EH (cell line): ENCODE measurements at places on chromosomes 5 and 9.

DNA sequence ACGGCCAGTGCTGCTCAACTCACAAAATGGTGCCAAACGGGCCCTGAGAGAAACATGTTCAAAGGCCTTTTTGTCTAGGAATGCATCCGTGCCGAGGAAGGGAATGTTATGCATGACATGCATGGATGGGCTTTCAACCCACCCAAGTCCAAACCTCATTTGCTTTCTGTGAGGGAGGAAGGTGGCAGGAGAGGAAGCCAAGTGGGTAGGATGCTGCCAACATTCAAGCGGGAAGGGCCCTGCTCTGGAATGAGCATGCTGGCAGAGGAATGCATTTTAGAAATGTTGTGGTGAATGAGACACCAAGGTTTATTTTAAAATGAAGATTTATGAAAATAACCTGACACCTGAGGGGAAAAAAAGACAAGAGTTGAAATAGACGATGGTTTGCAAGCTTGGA, 479.1 kb downstream of the CCDC171 start:
- DNase-seq, result peak; percentile 40

DNA sequence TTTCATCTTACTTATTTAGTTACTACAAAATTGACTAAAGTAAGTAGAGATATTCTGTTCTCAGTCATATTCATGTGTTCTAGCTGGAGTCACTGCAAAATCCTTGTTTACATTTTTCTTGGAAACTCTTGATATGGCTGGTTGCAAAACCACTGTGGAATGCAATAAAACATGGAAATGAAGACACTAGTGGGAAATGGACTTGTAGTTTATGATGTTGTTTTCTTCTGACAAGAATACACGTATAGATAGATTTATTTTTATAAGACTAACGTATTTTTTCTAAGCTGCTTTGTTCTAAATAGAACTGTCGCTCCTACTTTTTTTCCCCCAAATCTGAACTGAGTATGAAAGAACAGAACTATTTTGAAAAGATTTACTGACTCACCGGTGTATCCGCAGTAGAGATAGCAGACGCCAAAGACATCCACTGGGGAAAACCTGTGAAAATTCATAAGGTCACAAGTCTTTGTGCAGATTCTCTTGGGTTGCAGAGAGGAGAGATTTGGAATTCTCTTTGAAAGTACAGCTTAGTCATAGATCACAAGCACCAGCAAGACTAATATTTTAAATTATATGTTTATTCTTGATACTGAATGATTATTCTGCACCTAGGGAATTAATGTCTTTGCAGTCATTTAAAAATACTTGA, 119.6 kb upstream of the TAF11L2 start:
- peak; percentile 76 for DNase-seq

- DNase-seq, result no peak
Observed at GRCh38 chr9:75121914-75122558, 33.7 kb downstream of the OSTF1 start.

GRCh38 chr5:111472096-111472495, 40.2 kb downstream of the STARD4 start:
- no peak for DNase-seq

DNA sequence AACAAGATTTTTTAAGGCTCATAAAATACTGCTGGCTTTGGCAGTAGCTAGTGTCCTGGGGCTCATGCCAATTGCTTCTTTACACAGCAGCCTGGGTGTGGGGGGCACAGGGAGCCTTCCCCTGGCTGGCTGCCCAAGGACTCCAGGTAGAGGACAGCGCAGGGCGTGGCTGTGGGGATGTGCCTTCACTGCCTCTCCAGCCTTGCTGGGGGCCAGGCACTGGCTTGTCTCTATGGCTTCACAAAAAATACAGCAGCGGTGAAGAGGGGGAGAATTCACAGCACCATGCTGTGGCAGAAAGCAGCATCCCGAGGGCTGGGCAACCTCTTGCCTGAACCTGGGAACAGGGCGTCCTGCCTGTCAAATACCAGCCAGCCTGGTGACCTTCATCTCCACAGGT, 57.4 kb downstream of the DAP start:
- DNase-seq, result no peak

DNA sequence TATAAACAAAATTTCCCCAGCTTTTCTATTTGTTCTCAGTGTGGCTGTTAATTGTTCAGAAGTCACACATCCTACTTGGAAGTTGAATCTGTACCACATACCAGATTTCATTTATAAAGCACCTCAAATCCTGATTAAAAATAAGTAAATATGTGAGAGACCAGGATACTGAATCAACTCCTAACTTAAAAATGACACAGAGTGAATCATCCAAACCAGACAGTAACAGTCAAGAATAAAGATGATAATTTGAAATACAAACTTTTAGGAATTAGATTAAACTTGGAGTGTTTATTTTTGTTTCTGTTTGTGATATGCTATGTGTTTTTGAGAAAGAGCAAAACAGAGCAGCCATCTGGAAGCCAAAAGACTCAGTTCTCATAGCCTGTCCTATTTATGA, 633.2 kb upstream of the RORB start:
- no peak for DNase-seq

GRCh38 chr9:97852001-97852398, 1.0 kb upstream of the FOXE1 start:
- DNase-seq, result no peak

DNA sequence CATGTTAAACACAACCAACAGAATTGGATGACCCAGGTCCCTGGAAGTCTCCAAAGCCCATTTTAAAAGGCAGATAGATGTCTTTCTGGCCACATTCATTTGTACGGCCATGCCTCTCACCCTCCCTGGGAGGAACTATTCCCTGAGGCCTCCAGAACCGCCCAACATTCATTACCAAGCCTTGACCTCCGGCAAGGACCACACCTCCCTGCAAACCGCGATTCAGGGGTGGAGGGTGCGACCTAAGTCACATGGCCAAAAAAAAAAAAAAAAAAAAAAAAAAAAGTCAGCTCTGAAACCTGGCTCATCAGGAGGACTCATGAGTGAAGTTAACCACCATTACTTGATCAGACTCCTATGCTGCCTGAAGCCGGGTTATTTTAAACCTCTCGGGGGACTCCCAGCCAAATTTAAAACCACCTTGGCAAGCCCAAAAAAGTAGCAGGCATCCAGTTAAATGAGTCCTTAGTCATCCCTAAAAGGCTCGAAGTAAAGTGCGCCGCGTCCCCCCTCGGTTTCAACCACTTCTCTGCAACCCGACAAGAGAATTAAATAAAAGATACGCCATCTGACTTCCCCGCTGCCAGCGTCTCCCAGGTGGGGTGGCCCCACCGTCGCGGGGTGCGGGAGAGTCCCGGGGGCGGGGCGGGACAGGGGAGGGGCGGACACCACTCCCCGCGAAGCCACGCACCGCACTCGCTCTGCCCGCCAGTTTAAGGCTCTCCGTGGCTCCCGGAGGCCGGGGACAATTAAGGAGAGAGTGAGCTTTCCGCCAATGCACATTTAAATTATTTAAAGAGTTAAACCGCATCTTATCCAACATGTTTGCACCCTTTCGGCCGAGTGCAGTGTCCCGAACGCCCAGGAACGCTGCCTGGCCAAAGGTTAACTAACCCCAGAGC, 2.3 kb downstream of the KLF9 start:
- peak; percentile 93 for DNase-seq

GRCh38 chr9:27276193-27277030, 20.5 kb downstream of the EQTN start:
- peak; percentile 61 for DNase-seq

GRCh38 chr9:83511051-83511450, 27.1 kb downstream of the FRMD3 start:
- DNase-seq, result peak; percentile 57

DNA sequence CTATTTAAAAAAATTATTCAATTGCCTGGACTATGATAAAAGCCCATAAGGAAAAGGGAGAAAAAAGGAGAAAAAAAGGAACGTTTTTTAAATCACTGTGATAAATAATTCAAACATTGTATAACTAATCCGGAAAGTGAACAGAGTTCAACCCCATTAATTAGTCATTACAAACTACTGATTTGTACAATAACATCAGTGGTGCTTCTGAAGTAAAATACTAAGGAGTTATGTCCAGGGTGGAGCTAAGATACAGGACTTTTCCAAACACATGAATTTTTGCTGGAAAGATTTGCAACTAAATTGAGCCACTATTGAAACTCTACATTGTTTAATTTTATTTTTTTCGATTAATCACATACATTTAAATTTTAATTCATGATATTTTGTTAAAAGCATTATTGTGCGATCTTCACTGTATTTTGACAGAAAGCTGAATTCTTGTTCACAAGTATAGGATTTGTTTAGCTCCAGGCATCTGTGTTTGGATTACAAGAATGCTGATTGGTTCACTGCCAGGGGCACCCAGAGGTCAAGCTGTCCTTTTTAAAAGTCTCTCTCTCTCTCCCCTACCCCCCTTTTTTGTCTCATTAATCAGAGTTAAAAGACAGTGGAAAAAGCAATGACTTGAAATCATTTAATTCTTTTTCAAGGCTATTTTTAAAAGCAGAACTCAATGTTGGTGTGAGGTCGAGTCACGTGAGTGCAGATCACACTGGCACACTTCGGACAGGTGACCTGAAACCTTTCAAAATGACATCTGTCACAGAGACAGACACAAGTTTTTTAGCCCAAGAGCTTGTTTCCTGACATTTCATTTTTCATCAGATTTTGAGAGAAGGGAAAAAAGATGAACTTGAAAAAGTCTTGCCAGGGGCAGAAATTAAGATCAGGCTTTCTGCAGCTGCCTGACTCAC, 387.3 kb downstream of the NR2F1-AS1 start:
- DNase-seq, result peak; percentile 66

GRCh38 chr9:121783521-121784507, 132.4 kb downstream of the DAB2IP start:
- DNase-seq, result no peak

GRCh38 chr5:30930736-30931135, 262.8 kb upstream of the CDH6 start:
- DNase-seq, result peak; percentile 12

GRCh38 chr5:157387683-157388093, 72.3 kb upstream of the NIPAL4 start:
- DNase-seq, result peak; percentile 98
